SHP77 treated with DMSO at 0.1 percent for 48 hours (cell line): ENCODE measurements at places on chromosomes 16 and 17.

GRCh38 chr16:369866-370436, 387 bp downstream of the MRPL28 start:
- no peak for DNase-seq

- DNase-seq: no peak
Observed at GRCh38 chr16:4828567-4829321, 18.3 kb downstream of the GLYR1 start.

DNA sequence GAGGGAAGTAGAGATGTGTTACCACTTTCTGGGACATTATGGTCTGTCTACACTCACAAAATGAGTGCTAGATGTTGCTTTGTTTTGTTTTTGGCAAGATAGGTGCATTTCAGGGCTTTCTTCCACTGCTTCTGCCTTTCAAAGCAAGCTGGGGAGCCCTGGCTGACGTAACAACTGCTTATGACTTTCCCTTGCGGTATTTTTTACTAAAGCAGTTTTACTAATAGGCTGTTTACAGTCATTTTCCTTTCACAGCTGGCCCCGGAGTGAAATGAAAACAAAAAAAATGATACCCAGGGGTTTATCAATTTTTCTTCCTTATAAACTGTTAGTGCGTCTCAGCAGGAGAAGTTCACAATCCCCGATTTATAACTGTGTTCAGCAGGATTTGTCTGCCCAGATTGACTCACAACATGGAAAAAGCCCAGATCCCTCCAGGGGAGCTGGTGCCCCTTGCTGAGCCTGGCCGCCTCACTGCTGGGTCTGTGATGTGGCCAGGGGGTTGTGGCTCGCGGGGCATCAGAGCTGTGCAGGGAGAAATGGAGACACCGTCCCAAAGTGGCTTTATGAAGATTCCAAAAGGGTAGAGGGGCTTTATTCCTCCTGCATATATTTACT, 184.4 kb upstream of the HS3ST3A1 start:
- no peak for DNase-seq

- no peak for DNase-seq
Observed at GRCh38 chr16:4378161-4378666, 6.6 kb downstream of the VASN start.

- no peak for DNase-seq
Observed at GRCh38 chr17:72931635-72932034, 160.9 kb downstream of the SLC39A11 start.

GRCh38 chr16:4116325-4117249, at the start of gene ADCY9:
Gene ADCY9 (minus strand): TSS chr16:4116442. CDS start chr16:4115442, 1,000 bp downstream.
- DNase-seq: no peak

GRCh38 chr17:79164913-79165695, 90.5 kb downstream of the ENGASE start:
- DNase-seq: no peak

- DNase-seq: no peak
Observed at GRCh38 chr16:27066668-27067537, at the start of gene C16orf82. Gene C16orf82 (plus strand): TSS chr16:27066927.

- DNase-seq: peak; percentile 43
Observed at GRCh38 chr17:51164911-51165679, 1.1 kb upstream of the NME2 start.

DNA sequence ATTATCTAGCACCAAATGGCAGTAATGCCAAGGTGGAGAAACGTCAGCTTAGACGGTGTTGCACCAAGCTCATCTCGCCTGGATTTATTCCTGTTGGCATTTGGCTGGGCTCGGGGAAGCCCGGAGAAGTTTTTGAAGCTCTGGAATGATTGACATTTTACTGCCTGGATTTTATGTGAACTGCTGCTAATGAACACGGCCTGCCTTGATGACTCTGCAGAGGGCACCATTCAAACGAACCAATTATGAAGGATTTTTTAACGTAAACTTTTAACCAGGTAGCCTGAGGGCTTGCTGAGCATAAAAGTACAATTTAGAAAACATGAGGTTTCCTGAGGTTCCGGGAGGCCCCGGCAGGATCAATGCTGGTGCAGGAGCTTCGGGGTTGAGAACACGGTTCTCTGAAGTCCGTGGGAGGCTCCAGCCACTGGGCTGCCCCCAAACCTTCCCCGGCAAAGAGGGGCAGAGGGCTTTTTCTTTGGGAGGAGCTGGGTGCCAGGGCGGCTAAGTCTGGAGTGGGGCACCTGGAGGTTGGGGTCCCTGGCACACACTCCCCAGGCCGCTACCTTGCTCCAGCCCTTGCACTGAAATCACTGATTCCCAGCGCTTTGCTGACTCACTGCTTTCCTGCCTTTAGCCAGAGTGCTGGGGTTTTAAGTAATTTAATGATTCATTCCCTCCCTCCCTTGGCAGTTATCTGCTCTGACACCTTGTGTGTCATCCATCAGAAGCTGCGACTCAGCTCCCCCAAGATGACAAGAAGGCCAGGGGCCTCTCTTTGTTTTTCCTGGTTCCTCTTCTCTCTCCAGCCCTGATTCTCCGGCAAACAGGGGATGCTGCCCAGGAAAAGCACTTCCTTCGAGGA, 161.2 kb upstream of the IRX3 start:
- DNase-seq: no peak

- DNase-seq: no peak
Observed at GRCh38 chr16:60151987-60152386, 1417.9 kb upstream of the GOT2 start.

DNA sequence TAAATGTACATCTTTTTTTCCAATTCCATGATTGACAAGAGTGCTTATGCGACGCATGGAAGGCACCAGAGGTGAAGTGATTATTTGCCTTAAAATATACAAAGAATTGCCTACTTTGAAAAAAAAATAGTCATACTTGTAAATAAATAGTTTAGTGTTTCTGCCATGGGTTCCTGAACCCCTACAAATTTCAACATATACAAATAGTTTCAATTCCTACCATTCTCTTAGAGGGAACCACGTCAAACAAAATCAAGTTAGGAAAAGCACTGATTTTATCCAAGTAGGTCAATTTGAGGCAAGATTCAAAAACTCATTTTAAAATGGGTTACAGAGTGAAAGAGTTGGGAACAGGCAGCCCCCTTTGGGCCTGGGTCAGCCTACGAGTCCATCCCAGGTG, 11.7 kb downstream of the CMTM3 start:
- no peak for DNase-seq

- DNase-seq: peak; percentile 28
Observed at GRCh38 chr17:17849845-17850373, 13.1 kb upstream of the SREBF1 start.

DNA sequence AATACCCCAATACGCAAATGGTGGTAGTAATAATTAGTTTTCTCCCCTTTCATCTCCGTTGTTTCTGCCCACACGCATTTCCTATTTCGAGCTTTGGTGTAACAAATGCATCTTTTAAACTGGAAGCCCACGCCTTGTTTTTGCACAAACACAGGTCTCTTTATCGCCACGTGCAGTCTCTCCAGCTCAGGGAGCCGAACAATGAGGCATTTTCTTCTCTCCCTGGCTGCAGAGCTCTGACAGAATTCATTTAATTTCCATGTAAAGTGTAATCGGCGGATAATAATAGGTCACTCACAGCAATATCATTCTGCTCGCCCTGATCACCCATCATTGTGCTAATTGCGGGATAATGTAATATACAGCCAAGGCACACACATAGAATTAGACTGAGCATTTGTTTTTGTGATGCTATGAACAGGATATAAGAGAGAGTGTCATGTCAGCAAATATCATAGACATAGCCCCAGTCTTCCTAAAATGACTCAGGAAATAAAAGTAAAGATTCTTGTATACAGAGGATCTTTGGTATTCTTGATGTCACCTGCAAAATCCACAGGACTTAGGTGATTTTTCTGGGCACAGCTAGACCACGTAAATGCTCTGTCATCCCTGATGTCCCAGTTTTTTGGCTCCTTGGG, 452.6 kb upstream of the CDH11 start:
- DNase-seq: no peak
